Muscle of back (tissue), 13 donors: ENCODE measurements at places on chromosomes 2 and 18. TPM values are rescaled to one million over a fixed set of nuclear protein-coding genes. Genes with fewer than 3 reads are reported as not detected.

GRCh38 chr2:204794624-204795023 lies 249.3 kb downstream of the PARD3B start:
- DNase-seq = no peak

GRCh38 chr18:68925268-68925667 lies 127.4 kb downstream of the CCDC102B start:
- peak; percentile 7 for DNase-seq

Gene CXCR1
- polyA plus RNA-seq = 0.12 TPM

Gene CLEC4F
- not detected for polyA plus RNA-seq

Gene POU3F3
- 0.12 TPM for polyA plus RNA-seq

Gene YWHAQ
- 259 TPM for polyA plus RNA-seq
